ENCODE measurements at places on chromosomes 12 and 14.

DNA sequence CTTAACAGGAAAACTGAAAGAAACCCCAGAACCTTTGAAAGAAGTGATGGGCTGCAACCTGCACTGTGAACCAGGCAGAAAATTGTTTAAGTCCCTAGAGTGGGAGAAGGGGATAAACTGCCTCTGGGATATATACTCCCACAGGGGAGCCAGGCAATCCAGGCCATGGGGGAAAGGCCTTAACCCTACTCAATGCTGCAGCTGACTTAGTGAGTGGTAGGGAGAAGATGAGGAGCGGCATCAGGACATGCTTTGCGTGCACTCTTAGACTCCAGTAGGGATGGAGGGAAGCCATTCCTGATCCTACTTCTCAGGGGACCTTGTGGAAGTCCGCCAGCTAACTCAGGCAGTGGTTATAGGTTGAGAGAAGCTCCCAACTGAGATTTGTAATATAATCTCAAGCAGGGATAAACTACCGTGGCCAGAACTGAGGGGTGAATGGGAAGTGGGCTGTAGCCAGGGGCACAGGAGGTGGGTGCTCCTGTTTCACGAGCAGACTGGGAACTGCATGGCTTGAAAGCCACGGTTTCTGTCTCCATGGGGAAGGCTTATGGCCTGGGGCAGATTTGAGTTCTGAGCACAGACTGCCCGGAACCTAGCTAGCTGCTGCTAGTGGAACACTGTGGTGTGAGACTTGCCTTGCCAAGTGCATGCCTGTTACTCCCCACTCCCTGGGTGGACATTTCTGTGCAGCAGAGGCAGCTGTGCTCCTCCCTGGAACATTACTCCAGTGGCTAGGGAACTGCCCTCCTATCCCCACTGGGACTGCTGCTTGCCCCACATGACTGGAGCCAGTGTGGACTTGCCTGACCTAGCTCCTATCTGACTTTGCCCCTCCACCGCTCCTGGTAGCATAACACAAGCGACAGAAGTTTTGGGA is 119.2 kb upstream of the SCAF11 start:
- DNase-seq: no peak

GRCh38 chr12:27550653-27550975 is 26.6 kb downstream of the PPFIBP1 start:
- DNase-seq: no peak

DNA sequence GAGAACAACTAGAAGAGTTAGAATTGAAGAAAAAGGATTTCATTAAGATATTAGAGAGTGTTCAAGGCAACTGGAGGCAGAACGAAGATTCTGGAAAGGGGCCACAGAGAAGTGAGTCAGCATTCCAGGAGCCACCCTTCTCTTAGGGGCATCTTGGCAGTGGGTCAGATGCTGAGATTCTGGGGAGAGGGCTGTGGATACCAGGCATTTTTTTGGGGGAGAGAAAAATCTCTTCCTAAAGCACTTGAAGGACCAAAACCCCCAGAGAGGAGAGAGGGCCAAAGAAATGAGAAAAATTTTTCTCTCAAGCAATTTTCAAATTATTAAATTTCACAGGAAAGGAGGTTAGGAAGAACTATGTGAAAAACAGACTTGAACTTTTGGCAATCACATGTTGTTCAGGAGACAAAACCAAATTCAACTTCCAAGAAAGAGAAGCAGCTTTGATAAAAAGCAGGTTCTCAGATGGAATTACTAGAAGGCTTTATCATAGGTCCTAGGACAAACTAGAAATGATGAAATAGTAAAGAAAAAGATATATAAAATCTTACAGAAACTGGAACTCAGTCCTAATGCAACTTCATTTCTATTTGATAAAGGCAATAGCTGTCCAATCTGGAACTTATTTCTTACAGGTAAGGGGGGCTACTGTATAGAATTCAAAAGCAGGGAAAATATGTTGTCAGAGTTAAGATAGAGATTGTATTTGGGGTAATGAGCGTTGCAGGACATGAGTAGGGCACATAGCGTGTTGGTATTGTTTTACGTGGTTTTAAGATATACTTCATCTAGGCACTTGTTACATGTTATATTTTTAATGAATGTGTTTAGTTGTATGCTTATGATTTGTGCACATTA is 1.1 kb upstream of the CLEC2D start:
- DNase-seq: no peak

DNA sequence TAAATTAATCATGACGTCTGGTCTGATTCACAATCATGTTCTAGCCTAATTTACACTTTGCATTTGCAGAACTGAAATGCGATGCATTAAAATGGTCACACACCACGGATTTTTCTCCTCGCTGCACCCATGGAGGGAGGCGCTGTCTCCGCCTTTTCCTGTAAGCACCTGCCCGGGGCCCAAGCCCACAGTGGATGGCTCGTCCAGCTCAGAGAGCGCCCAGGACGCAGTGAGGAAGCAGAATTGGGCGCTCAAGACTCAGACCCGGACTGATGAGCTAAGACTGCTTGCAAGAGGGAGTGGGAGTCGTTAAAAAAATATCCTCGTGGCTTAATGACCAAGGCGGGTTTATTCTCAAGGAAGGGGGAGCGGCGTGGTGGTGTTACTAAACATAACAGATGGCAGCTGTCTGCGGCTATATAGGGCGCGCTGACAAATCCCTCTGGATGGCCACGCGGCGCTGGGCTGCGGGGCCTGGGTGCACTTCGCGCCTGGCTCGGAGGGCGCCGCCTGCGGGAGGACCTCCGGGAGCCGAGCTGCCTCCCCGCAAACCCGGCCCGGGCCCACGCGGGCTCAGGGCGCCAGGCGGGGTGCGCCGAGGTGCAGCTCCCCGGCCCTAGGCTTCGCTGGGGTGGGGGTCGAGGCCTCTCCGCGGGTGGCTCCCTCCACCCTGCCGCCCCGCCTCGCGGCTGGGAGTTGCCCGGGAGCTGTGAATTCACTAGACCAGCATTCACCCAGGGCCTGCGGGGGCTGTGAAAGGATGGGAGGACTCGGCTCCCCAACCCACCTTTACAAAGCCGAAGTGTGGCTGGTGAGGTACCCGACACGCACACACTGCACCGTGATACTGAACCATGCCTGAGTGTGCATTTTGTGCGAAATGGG is 78.7 kb downstream of the PPM1A start:
- DNase-seq: peak; percentile 93

DNA sequence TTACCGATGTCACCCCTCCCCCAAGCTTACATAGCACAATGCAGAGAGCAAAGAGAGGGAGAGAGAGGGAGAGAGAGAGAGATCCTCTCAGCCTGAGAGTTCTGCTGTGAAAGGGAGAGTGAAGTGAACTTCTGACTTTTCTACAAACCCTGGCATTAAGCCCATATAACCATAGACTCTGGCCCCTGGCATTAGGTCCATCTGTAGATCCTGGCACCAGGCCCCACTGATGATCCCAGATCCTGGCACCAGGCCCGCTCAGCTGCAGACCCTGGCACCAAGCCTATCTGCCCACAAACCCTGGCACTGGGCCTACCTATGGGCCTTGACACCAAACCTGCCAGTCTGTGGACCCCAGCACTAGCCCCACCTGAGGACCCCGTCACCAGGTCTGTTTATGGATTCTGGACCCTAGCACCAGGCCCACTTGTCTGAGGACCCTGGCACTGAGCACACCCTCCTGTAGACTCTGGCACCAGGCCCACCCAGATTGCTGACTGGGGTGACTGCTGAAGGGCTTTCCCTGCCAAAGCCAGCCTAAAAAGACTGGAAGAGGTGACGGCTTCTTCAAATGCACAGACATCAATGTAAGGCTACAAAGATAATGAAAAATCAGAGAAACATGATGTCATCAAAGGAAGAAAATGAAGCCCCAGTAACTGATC is 14.5 kb upstream of the KRT83 start:
- no peak for DNase-seq

DNA sequence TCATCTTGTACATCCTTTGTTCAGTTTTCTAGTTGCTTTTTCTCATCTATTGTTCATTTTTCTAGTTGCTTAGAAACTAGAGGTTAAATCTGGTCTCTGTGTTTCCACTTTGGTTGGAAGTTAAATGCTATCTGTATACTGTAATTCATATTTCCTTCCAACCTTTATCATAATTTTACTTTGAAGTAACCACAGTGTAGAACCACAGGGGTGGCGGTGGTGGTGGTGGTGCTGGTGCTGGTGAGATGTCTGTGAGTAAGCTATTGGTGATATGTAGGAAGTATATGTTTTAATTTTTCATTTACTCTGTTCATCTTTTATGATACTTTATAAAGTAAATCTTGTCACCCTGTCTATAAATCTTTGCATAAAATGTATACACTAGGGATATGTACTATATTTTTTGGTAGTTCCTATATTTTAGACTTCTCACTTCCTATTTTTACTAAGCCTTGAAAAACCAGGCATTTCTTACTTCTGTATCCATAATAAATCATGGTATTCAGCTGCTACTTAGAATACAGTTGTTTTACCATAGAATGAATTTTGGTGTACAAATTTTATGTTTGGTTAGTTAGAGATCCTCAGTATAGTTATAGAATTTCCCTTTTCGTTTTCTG is 31.9 kb downstream of the CCDC91 start:
- DNase-seq: no peak

DNA sequence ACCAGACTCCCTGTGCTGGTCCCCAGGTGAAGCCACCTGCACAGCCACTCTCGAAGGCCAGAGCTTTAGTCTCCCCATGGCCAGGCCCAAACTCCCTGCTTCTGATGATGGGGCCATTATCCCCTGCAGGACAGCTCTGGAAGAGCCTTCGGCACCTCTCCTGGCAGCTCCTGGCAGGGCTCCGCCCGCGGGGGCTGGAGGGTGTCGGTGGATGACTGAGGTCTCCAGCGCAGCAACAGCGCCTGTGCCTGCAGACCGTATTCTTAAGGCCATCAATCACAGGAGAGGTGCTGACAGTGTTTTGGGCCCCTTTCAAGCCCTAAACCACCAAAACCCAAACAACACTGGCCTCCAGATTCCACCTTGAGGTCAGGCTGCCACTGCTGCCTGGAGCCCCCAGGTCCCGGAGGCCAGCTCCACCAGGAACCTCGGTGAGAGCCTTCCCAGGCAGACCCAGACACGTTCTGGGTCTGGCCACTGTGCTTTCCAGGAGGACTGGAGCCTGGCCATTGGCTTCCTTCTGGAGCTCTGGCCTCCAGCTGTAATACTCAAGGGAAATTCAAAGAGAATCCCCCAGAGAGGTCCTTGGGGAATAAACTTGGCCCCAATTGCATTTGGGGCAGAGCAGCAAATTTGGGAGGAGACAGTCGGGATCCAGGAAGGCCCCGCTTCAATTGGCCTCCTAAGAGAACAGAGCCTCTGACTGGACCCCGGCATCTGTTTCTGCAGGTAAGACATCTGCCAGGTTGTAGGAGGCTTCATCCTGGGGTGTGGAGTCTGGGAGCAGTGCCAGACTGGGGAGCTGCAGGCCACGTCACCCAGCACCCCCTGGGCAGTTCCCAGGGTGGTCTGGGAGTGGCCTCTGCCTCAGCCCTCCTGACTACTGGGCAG is 210.6 kb upstream of the RTL1 start:
- DNase-seq: no peak

DNA sequence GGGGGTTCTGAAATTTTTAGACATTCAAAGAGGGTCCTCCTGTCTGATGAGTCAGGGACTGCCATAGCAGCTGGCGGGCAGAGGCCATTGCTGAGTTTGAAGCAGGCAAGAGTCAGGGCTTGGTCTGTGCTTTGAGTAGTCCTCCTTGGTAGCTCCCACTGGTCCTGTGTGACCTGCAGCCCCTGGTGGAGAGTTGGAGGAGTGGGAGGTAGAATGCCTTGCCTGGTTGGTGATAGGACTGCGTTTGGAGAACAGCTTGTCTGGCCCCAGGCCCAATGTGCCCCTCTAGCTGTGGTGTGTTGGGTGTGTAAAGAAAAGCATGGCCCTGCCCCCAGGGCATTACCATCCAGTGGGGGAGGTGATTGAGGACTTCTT is 116.7 kb downstream of the BEGAIN start:
- no peak for DNase-seq

- DNase-seq: no peak
Measured at GRCh38 chr12:22802883-22803630, 178.1 kb downstream of the ETNK1 start.

DNA sequence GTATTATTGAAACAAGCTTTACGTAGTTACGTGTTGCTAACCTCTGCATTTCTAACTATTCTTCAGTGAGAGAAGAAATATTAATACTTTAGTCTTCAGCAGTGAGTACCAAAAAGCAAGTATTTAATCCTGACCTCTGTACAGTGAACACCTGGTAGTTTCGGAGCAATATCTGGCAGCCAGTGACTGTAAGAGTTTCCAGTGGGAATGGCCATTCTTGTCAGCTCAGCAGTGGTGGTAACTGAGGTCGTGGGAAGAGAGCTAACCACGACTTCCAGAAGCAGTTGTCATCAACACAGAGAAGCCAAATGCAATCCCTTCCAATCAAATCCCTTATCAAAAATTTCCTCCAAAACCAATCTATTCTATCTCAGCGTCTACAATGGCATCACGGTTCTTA is 1500.2 kb upstream of the FLRT2 start:
- DNase-seq: no peak

- DNase-seq: no peak
Measured at GRCh38 chr12:13114251-13115052, 11.0 kb upstream of the GSG1 start.

- peak; percentile 92 for DNase-seq
Measured at GRCh38 chr12:72271451-72272090, 599 bp upstream of the TRHDE start.

DNA sequence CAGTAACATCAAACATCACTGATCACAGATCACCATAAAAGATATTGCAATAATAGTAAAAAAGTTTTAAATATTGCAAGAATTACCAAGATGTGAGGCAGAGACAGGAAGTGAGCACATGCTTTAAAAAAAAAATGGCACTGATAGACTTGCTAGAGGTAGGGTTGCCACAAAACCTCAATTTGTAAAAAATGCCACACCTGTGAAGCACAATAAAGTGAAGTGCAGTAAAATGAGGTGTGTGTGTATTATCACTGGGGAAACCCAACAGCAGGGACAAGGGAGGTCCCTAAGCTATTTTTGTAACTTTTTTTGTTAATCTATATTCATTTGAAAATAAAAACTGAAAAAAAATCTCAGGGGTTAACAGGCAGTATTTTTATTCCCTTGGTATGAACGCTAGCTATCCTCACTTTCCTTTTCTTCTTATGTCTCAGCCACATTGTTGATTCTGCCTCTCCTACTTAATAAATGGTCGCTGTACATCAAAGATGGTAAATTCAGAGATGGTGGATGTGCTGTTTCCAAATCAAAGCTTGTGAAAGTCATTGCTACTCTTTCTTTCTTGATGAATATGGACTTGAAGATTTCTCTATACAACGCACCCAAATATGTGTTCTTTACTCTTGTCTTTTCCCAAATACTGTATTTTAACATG is 14.0 kb upstream of the KLRD1 start:
- DNase-seq: no peak

DNA sequence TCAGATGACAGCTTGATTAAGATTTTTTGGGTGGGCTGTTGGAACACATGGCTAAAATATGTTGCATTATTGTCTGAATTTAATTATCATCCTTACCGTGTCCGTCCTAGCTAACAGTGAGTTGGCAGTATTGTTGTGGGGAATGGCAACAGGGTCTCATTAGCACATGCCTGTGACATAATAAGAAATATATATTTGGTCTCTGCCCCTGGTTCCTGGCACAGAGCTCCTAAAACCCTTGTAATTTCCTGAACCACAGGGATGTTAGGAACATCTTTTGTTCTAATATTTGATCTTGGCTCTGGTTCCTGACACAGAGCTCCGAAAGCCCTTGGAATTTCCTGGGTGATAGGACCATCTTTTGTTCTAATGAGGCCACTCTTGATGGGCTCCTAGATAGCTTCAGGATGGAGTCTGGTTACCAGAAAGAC is 76.0 kb downstream of the SYNE2 start:
- no peak for DNase-seq

All from WERI-Rb-1 (cell line).